ENCODE measurements at places on chromosomes 2 and 18.

GRCh38 chr2:16755442-16755841, 89.8 kb upstream of the CYRIA start:
- H3K27ac ChIP-seq = no peak overlapping the region
- H3K4me3 ChIP-seq = no peak overlapping the region
- no peaks in the 10 kb centered on the region for H3K27me3 ChIP-seq
- DNase-seq = no peak
- no peaks in the 10 kb centered on the region for H3K36me3 ChIP-seq

DNA sequence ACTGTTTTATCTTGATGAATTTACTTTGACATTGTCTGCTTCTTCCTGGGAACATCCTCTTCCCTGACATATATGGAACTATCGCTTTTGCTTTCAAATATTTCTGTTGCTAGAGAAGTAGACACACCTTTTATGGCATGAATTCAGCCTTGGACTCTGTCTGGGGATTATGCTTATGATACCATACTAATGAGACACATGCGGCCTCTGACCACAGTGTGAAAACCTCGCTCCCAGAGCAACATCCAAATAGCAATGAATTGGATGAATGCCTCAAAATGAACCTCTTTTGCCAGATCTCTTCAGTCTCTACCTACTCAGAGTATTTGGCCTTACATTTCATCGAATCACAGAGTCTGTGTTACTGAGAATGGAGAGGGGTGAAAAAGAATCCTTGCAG, 70.9 kb downstream of the PIEZO2 start:
- no peak for DNase-seq
- H3K27ac ChIP-seq = no peak overlapping the region
- H3K4me3 ChIP-seq = no peak overlapping the region
- H3K27me3 ChIP-seq = no peaks in the 10 kb centered on the region

DNA sequence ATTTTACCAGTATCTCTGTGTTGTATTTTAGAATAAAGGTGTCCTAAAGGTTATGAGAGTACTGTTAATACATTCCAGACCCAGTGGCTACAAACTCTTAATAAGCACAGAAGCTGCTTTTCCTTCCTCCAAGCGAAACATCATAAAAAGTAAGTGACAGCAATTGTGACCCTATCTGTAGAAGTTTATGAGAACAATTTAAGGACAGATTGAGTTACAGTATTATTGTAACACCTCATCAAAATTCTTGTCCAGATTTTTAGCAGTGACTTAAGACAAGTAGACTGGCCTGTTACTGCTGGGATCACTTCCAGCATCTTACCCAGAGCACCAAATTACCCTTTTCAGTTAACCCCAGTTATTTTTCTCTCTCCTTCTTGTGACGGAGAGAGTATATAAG, 154.6 kb downstream of the ERBB4 start:
- H3K27me3 ChIP-seq = no peaks in the 10 kb centered on the region
- H3K4me1 ChIP-seq = no peaks in the 10 kb centered on the region
- no peaks in the 10 kb centered on the region for H3K36me3 ChIP-seq

DNA sequence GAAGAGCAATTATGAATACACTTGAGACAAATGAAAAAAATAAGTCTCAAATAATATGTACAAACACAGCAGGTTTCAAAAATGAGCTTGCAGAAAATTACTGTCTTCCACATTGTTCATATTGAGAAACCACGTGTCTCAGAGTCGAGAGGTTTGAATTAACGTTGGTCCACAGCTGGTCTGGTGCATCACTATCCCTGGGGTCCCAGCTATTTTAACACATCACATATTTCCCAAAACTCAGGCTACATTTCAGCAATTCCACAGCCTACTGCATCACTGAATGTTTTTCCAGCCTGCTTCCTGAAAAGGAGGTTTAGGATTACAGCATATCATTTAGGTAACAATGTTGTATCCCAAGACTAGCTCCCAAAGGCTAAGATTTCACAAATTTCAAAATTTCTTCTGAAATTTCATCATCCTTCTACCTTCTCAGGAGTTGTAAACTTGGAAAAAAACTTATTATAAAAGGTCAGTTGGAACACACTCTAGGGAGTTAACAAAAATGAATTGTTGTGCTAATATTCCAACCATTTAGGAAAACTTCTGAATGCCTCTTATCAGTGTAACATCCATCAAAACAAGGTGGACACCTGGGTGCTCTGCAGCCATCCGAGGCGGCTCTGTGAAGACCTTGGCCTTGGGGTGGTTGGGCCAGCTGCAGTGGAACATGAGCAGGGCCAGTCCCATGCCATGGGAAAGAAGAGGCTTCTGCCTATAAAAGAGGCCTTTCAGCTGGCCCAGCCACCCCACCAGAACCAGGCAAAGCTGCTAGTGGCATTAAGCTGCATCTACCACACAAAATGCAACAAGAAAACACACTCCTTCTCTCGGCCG, 198.1 kb upstream of the RBBP8 start:
- no peaks in the 10 kb centered on the region for H3K36me3 ChIP-seq
- DNase-seq = no peak
- no peak overlapping the region for H3K4me3 ChIP-seq
- peaks cover 3% of the 10 kb centered on the region for H3K4me1 ChIP-seq

- H3K36me3 ChIP-seq = no peaks in the 10 kb centered on the region
- no peak overlapping the region for H3K27ac ChIP-seq
- DNase-seq = no peak
These were observed 689.8 kb downstream of the MBD2 start for GRCh38 chr18:53534695-53535094.

DNA sequence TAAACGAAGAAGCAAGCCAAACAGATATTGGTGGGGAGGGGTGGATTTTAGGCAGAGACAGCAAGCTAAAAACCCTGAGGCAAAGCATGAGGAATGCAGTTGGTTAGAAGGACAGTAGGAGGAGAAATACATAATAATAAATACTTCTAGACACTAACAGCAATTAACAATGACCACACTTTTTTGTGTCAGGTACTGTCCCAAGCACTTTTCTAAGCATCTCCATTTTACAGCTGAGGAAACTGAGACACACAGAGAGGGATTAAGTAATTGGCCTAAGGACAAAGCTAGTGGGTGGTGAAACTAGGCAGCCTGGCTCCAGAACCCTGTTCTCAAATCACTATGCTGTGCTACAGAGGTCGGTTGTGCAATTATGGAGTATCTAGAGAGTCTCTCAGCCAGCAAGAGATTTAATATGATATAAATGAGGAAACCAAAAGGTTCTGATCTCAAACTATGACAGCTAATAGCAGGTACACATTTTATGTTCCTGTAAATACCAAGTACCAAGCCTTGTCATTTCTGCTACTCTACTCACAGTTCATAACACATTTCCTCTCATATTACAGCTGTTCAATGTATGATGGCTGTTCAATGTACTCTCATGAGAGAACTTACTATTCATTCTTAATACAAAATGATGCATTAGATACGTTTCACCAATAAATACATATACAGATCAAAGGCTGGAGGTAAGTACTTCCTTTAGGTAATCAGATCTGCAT, 5.3 kb downstream of the MAP4K3 start:
- H3K36me3 ChIP-seq = no peaks in the 10 kb centered on the region
- H3K27me3 ChIP-seq = no peaks in the 10 kb centered on the region
- H3K4me1 ChIP-seq = no peaks in the 10 kb centered on the region

DNA sequence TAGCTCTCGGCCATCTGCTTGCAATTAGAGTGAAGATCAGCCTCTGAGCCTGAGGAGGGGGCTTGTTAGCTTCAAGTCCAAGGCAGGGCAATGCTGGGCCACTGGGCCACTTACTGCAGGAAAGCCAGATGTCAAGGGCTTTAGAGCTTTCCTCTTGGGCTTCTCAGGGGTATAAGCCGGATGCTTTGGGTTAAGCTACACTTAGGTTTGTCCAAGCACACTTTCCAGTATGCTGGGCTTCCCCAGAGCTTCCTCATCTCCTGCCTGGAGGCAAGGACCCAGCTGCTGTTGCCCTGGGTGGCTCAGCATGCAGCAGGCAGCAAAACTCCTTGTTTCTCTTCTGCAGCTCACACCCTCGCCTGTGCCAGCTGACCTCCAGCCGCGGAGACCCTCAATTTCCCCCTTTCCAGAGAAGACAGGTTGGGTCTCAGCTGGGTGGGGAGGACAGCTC, 29.0 kb upstream of the ATOH8 start:
- no peaks in the 10 kb centered on the region for H3K4me1 ChIP-seq
- no peak overlapping the region for H3K27ac ChIP-seq
- DNase-seq = no peak
- no peaks in the 10 kb centered on the region for H3K36me3 ChIP-seq

- H3K27ac ChIP-seq = no peak overlapping the region
- no peaks in the 10 kb centered on the region for H3K36me3 ChIP-seq
- DNase-seq = no peak
These were observed 79.5 kb downstream of the EPB41L3 start for GRCh38 chr18:5464251-5464650.

DNA sequence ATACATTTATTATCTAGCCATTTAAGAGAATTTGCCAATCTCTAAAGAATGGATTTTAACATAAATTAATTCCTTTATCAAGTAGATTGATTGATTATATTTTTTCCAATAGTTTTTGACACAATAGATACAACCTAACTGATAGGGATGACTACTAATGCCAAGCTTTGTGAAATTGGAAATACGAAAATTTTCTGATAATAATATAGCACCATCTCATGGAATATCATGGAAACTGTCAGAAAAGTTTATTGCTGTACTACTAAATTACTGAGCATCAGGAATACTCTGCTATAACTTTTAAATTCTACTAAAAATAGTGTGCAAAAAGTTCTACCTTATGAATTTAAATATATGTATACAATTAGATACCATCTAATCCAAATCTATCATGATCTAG, 101.8 kb upstream of the MAP2 start:
- H3K27me3 ChIP-seq = no peaks in the 10 kb centered on the region
- DNase-seq = no peak
- peaks cover 5% of the 10 kb centered on the region for H3K4me1 ChIP-seq
- H3K36me3 ChIP-seq = no peaks in the 10 kb centered on the region
- no peak overlapping the region for H3K4me3 ChIP-seq

GRCh38 chr2:47617523-47618271, 165.2 kb upstream of the MSH6 start:
- H3K27ac ChIP-seq = no peak overlapping the region
- H3K27me3 ChIP-seq = no peaks in the 10 kb centered on the region
- no peaks in the 10 kb centered on the region for H3K36me3 ChIP-seq
- no peak for DNase-seq
- peaks cover 12% of the 10 kb centered on the region for H3K4me1 ChIP-seq

DNA sequence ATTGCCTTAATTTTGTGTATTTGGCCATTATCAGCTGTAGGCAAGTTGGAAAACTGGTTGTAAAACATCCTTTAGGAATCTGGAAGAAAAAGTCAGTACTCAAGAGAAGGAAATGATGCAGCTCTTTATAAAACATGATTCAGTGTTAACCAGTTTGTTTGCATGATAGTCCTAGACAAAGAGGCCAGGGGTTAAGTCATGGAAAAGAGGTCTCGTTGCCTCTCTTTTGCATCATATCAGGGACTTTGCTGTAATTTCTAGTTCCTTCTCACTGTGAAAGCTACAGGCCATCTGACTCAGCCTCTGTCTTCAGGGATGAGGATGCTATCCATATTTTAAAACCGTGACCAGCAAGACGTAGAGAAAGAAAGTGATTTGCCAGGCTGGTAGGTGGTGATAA, 38.0 kb downstream of the NPAS2 start:
- H3K4me3 ChIP-seq = no peak overlapping the region
- no peaks in the 10 kb centered on the region for H3K27me3 ChIP-seq
- DNase-seq = no peak
- no peaks in the 10 kb centered on the region for H3K4me1 ChIP-seq
- H3K36me3 ChIP-seq = no peaks in the 10 kb centered on the region

- no peaks in the 10 kb centered on the region for H3K4me1 ChIP-seq
- H3K36me3 ChIP-seq = no peaks in the 10 kb centered on the region
- H3K27ac ChIP-seq = no peak overlapping the region
- H3K4me3 ChIP-seq = no peak overlapping the region
- no peaks in the 10 kb centered on the region for H3K27me3 ChIP-seq
- peak; percentile 36 for DNase-seq
These were observed 49.9 kb downstream of the TMEM18 start for GRCh38 chr2:627340-627709.

- DNase-seq = peak; percentile 56
- H3K4me3 ChIP-seq = peak overlapping the region; percentile 47
- H3K27me3 ChIP-seq = peaks cover 11% of the 10 kb centered on the region
- H3K36me3 ChIP-seq = no peaks in the 10 kb centered on the region
- H3K4me1 ChIP-seq = peaks cover 6% of the 10 kb centered on the region
These were observed 229.4 kb downstream of the HAUS1 start for GRCh38 chr18:46333431-46334135.

- H3K4me1 ChIP-seq = no peaks in the 10 kb centered on the region
- DNase-seq = no peak
- H3K4me3 ChIP-seq = no peak overlapping the region
- no peak overlapping the region for H3K27ac ChIP-seq
- H3K36me3 ChIP-seq = no peaks in the 10 kb centered on the region
These were observed 570.8 kb upstream of the GYPC start for GRCh38 chr2:126085011-126085795.

- peak overlapping the region; percentile 32 for H3K4me3 ChIP-seq
- no peaks in the 10 kb centered on the region for H3K27me3 ChIP-seq
- DNase-seq = peak; percentile 46
- H3K36me3 ChIP-seq = no peaks in the 10 kb centered on the region
These were observed 529 bp upstream of the MTA3 start for GRCh38 chr2:42567806-42568400.

- no peak overlapping the region for H3K4me3 ChIP-seq
- H3K36me3 ChIP-seq = no peaks in the 10 kb centered on the region
- no peaks in the 10 kb centered on the region for H3K27me3 ChIP-seq
- H3K27ac ChIP-seq = no peak overlapping the region
These were observed 333.1 kb downstream of the DYSF start for GRCh38 chr2:71786291-71787107.

GRCh38 chr2:9552219-9553178, 3.1 kb downstream of the ADAM17 start:
- H3K4me3 ChIP-seq = no peak overlapping the region
- H3K27me3 ChIP-seq = no peaks in the 10 kb centered on the region
- H3K36me3 ChIP-seq = no peaks in the 10 kb centered on the region
- no peak overlapping the region for H3K27ac ChIP-seq
- DNase-seq = no peak
- H3K4me1 ChIP-seq = 0 out of 2 replicates have a peak, but pooled peaks cover under 1% of the 10 kb centered on the region

GRCh38 chr2:54906716-54907115, 143.5 kb downstream of the RTN4 start:
- H3K27ac ChIP-seq = no peak overlapping the region
- no peaks in the 10 kb centered on the region for H3K4me1 ChIP-seq
- no peaks in the 10 kb centered on the region for H3K27me3 ChIP-seq
- no peaks in the 10 kb centered on the region for H3K36me3 ChIP-seq

GRCh38 chr18:34956663-34957062, 84.5 kb upstream of the MAPRE2 start:
- no peaks in the 10 kb centered on the region for H3K36me3 ChIP-seq
- H3K27ac ChIP-seq = no peak overlapping the region
- H3K4me1 ChIP-seq = no peaks in the 10 kb centered on the region
- no peak overlapping the region for H3K4me3 ChIP-seq
- DNase-seq = no peak
- no peaks in the 10 kb centered on the region for H3K27me3 ChIP-seq

DNA sequence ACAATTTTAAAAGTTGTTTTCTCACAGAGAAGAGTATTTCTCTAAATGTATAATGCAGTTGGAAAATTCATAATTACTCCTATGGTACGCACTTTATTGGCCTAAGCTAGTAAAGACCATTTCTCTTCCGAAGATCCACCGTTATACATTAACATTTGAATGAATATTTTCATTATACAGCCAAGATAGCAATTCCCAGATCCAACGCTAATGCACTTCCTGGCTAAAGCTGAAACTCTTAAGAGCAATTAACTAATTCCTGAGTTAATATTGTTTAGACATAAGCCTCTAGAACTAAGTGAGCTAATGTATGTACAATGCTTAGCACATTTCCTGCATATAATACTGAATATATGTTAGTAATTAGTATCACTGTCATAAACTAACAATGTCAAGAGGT, 56.2 kb downstream of the PDK1 start:
- no peak overlapping the region for H3K27ac ChIP-seq
- H3K4me3 ChIP-seq = no peak overlapping the region
- no peaks in the 10 kb centered on the region for H3K27me3 ChIP-seq
- H3K36me3 ChIP-seq = no peaks in the 10 kb centered on the region
- no peaks in the 10 kb centered on the region for H3K4me1 ChIP-seq

All from H1 (cell line).